ENCODE measurements at places on chromosomes 11 and 22. TPM values are rescaled to one million over a fixed set of nuclear protein-coding genes. Genes with fewer than 3 reads are reported as not detected.

DNA sequence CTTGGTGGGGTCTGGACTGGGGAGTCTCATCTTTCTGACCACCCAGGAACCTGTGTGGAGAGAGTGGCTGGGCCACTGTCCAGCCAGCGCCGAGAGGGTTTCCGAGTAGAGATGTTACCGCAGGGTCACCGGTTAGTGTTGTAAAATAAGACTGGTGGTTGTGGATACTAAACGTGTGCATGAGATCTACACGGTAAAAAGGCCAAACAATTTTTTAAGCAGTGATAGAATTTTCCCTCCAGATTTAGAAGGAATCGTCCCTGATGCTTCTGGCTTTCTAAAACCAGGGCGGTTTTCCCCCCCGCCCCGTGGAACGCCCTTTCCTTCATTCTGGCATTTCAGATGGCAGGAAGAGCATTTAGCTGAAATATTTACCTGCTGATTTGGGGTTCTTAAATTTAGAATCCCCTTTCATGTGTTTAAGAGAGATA lies 72.6 kb upstream of the PPARA start:
- no peaks in the 10 kb centered on the region for H3K27me3 ChIP-seq
- peak overlapping the region; percentile 99 for H3K27ac ChIP-seq
- no peaks in the 10 kb centered on the region for H3K36me3 ChIP-seq
- H3K4me3 ChIP-seq = peak overlapping the region; percentile 94

DNA sequence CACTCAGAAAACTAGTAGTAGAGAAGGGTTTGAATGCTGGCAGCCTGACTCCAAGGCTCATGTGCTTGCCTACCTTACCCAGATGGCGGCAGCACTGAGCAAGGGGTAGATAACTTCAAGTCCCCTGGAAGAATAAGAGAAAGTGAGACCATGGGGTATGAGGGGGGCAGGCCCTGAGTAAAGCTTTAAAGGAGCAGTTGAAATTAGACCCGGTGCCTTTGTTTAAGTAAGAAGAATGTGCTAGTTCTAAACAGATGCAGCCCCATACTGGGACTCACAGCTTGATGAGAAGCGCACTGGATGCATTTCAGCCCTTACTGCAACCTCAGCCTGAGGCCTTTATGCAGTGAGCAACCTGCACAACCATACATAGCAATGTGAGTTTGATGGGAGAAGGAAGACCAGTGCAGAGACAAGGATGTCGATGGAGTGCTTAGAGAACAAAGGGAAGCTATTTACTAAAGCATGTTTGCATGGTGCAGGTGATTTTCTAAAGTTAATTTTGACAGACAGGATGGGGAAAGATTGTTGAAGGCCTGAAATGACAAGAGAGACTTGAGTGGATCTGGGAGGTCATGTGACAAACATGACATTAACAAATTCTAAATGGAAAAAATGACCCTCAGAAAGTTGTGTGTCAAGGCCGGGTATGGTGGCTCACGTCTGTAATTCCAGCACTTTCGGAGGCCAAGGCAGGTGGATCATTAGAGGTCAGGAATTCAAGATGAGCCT lies 27.1 kb upstream of the TMA7B start:
- no peaks in the 10 kb centered on the region for H3K36me3 ChIP-seq
- no peaks in the 10 kb centered on the region for H3K27me3 ChIP-seq
- no peak overlapping the region for H3K27ac ChIP-seq
- no peaks in the 10 kb centered on the region for H3K4me1 ChIP-seq
- no peak for DNase-seq

OR8A1 gene
- not detected for total RNA-seq

KRTAP5-11 gene
- not detected for total RNA-seq

- H3K36me3 ChIP-seq = no peaks in the 10 kb centered on the region
- no peaks in the 10 kb centered on the region for H3K4me1 ChIP-seq
- no peak for DNase-seq
- no peak overlapping the region for H3K4me3 ChIP-seq
- H3K27me3 ChIP-seq = no peaks in the 10 kb centered on the region
- no peak overlapping the region for H3K27ac ChIP-seq
Observed at GRCh38 chr22:28405588-28405987, 274.1 kb downstream of the TTC28 start.

GRCh38 chr11:11416917-11417316 lies 63.9 kb upstream of the CSNK2A3 start:
- H3K27ac ChIP-seq = no peak overlapping the region
- no peaks in the 10 kb centered on the region for H3K4me1 ChIP-seq
- no peaks in the 10 kb centered on the region for H3K36me3 ChIP-seq
- DNase-seq = no peak
- no peak overlapping the region for H3K4me3 ChIP-seq

GSTT2B gene
- total RNA-seq = 4.7 TPM

SPI1 gene
- 6.0 TPM for total RNA-seq

CCDC188 gene
- total RNA-seq = not detected

GRCh38 chr11:75996523-75997442 lies 181.8 kb downstream of the UVRAG start:
- H3K36me3 ChIP-seq = no peaks in the 10 kb centered on the region
- H3K4me3 ChIP-seq = no peak overlapping the region
- no peak overlapping the region for H3K27ac ChIP-seq
- H3K4me1 ChIP-seq = no peaks in the 10 kb centered on the region

DNA sequence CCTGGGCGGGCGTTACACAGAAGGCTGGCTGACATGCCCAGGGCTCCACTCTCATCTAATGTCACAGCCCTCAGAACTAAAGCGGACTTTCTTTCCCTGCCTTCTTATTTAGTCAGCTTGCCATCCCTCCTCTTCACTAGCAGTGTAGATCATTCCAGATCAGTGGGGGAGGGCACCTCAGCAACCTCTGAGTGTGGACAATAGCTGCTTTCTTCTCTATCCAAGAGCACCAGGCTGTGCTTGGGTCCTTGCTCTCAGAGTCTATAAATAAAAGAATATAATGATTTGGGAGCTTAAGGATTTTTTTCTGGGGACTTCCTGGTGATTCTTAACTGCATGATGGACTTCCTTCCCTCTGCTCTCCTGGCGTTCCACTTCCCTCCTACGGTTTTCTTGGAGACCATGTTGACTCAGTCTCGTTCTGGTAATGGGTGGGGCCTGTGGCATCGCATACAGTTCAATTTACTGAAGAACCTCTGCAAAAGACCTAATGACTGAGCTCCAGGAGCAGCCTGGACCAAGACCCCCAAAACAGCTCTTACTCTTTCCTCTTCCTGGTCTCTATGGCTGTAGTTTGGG lies 2.9 kb upstream of the HMBS start:
- H3K27me3 ChIP-seq = no peaks in the 10 kb centered on the region
- no peak overlapping the region for H3K27ac ChIP-seq
- no peak for DNase-seq
- no peaks in the 10 kb centered on the region for H3K36me3 ChIP-seq
- H3K4me3 ChIP-seq = no peak overlapping the region

- no peaks in the 10 kb centered on the region for H3K36me3 ChIP-seq
- H3K27ac ChIP-seq = no peak overlapping the region
- H3K4me1 ChIP-seq = no peaks in the 10 kb centered on the region
- H3K27me3 ChIP-seq = no peaks in the 10 kb centered on the region
- no peak overlapping the region for H3K4me3 ChIP-seq
- no peak for DNase-seq
Observed at GRCh38 chr11:8561461-8561860, 32.6 kb downstream of the STK33 start.

DNA sequence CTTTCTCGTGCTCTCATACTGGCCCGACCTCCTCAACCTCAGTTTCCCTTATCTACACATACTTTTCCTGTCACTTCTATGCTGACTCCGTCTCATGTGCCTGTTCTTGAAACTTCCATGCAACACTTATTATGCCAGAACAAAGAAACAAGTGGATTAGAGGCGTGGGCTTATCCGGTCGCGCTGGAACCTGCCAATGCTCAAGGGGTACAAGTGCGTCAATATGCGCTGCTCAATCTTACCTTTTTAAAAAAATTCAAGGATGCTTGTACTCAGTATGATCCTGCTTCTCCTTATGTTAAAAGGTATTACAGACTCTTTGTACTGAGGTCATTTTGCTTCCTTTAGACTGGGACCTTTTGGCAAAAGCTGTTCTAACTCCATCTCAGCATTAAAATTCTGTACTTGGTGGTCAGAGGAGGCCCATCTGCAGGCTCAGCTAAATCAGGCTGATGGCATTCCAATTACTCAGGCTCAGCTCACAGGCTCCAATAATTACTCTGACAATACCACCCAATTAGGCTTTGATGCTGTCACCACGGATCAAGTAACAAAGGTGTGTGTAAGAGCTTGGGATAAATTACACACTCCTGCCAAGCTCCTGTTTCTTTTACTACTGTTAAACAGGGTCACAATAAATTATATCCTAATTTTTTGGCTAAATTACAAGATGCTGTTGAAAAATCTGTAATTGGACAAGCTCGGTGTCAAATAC lies 26.3 kb upstream of the ALDH3B2 start:
- DNase-seq = no peak
- no peak overlapping the region for H3K4me3 ChIP-seq
- no peaks in the 10 kb centered on the region for H3K4me1 ChIP-seq
- H3K27ac ChIP-seq = no peak overlapping the region
- H3K36me3 ChIP-seq = no peaks in the 10 kb centered on the region
- H3K27me3 ChIP-seq = no peaks in the 10 kb centered on the region
